ENCODE measurements at places on chromosomes 2 and 18.

DNA sequence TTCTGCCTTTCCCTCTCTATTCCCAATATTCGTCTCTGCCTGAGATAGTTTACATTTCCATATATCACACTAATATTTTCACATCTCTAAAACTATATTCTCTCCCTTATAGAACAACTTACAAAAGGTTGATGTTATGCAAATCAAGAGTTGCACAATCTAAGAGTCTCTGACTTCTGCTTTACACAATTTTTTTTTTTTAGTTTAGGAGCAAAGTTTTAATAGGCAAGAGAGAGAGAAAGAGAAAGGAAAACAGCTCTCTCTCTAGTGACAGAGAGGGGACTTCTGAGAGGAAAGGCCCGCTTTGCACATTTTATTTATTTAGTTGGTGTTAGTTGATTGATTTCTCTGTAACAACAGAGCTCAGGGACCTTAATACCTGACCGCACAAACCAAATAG, 380.2 kb downstream of the TXNL1 start:
- no peak for DNase-seq

DNA sequence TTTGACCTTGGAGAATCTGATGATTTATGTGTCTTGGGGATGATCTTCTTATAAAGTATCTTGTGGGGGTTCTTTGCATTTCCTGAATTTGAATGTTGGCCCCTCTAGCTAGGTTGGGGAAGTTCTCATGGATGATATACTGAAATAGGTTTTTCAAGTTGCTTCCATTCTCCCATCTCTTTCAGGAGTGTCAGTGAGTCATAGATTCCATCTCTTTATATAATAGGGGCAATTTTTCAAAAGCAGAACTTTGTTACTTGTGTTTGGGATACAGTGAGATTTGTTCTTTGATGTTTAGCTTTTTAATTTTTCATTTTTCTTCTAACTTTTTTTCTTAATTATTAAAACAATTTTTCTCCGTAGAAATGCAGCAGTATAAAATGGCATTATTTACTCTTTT, 19.4 kb downstream of the TMEM87B start:
- DNase-seq, result peak; percentile 22

- no peak for DNase-seq
Measured at GRCh38 chr2:204144492-204144891, 207.9 kb downstream of the ICOS start.

GRCh38 chr2:174634130-174635014, 36.8 kb upstream of the WIPF1 start:
- no peak for DNase-seq

DNA sequence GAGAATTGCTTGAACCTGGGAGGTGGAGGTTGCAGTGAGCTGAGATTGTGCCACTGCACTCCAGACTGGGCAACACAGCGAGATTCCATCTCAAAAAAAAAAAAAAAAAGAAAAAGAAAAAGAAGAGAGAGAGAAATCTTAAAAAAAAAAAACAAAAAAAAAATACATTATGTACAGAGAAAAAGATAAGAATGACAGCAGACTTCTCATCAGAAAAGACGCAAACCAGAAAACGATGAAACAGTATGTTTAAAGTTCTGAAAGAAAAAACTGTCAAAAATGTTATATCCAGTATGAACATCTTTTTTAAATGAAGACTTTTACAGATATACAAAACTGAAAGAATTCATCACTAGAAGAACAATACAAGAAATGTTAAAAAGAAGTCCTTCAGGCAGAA, 60.4 kb downstream of the LNPK start:
- no peak for DNase-seq

DNA sequence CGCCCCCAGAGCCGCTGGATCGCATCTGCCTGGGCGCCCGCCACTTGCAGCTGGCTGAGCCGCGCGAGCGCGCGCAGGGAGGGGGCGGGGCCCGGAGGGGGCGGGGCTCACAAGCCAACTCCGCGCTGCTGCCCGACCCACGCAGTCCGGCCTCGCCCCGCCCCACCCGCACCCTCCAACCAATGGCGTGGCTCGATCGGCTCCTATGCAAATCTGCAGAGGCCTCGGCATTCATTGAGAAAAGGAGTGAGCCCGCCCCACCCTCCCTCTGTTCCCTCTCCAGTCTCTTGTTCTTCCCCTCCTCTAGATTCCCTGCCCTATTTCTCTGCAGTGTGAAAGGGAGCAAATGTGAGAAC, at the start of gene ALK:
Gene ALK, minus strand, starts transcription at position 27 of the 356 bp plus-strand sequence. CDS start 927 bp downstream, outside the sequence.
- DNase-seq, result peak; percentile 86

DNA sequence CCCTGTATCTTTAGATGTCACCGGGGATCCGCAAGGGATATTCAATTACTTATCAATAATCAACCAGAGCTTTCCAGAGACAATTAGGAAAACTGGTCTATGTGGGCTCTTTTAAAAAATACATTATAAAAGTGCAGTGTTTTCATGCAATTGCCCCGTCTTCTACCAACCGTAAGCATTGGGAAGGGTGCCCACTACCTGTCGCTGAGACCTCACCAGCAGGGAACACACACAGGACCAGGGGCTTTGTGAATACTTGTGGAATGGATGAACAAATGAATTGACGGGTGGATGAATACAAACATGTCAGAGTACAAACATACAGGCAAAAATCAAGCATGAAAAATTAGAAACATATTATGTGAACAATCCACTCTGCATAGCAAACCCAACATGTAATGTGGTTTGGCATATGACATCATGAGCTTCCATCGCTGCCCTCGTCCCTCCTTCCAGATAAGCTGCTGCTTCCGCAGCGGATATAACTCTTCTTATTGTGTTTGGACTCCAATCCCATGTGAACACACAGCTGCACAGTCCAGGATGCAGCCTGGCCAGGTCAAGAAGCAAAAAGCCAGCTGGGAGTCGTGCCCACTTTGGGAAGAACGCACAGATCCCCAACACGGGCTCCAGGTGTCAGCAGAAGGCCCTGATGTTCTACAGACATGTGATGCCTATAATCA, 5.3 kb downstream of the FHL2 start:
- no peak for DNase-seq

DNA sequence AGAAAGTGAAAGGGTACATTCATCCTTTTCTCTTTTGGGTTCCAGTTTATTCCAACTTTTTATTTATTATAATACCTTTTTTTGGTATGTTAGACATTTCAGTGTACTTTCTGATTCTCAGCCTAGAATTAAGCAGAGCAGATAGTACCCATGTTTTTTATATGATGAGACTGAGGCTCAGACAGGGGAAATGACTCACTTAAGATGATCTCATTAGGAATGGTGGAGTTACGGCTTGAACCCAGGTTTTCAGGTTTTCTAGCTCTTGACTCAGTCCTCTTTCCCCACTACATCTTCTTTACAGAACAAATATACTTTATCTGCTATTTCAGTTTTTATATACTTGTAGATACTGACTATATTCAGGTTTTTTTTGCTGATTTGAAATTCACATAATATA, 51.7 kb upstream of the OTX1 start:
- peak; percentile 49 for DNase-seq

GRCh38 chr18:6633310-6633709, 96.2 kb upstream of the ARHGAP28 start:
- DNase-seq, result no peak

- DNase-seq, result no peak
Measured at GRCh38 chr18:9240270-9240669, 94.3 kb upstream of the TWSG1 start.

DNA sequence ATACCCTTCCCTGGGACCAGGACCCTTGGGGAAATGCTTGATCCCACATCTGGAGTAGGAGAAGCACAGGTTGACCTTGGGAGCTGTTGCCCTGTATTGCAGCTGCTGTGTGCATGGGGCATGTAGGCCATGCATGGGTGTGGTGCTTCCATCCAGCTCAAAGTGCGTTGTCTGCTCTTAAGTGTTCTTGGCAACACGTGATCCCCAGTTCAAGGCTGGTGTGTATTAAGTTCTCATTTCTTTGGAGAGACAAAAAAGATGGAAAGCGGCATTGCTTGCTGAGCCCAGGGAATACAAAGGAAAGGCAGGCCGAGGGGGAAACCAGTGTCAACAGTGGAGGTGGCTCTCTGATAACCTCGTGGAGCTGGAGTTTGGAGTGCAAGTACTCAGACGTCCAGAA, 110.7 kb downstream of the RTP5 start:
- no peak for DNase-seq

DNA sequence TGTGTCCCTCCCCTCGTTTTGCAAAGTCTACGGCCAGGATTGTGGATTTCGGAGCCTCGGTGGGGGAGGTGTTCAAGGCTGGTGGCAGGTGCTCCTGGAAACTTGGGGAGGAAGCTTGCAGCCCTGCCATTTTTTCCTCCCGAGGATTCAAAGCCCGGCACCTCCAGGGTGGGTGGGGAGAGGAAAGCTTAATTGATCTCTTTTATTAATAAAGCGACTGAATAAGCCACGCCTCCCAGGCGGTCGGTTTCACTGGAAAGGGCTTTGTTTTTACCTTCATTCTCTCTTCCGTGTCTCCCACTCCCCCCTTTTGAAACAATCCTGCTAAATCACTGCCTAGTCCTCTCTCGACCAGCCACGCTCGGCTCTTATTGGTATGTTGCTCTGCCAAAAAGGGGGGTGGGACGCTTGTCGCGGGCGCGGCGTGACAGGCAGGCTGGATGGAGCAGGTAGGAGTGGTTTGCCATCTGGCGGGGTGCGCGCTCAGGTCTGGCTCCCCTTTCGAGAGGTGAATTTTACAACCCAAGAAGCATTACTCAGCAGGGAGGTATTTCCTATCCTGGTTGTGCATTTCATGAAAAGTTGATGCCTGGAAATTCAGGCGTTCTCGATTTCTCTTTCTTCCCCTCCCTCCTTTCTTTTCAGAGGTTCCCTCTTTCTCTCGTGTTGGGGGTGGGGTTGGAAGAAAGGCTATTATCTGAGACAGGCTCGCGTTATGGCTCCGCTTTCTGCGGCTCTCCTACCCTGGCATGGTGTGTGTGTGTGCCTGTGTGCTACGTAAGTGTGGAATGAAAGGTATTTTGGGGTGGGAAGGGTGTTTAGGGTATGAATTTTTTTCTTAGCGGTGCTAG, 1.4 kb downstream of the NEDD4L start:
- DNase-seq, result peak; percentile 83

DNA sequence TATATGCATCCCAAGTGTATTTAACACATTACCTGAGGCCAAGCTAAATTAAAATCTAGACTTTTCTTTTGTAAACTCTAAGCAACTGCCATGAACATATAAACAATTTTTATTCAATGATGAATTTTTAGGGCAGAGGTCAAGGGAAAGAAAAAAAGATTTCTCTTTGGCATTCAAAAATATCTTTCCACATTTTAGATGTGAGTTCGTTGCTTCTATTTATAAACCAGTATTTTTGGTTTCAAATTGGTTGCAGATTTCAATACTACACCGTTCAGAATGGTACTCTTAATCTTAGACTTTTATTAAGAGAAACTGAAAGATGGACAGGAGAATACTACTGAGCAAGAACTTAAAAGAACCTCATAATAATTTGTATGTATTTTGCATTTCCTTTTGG, 293.6 kb upstream of the CCDC68 start:
- DNase-seq, result no peak

GRCh38 chr18:41569867-41570266, 385.2 kb upstream of the PIK3C3 start:
- no peak for DNase-seq

- no peak for DNase-seq
Measured at GRCh38 chr2:455015-455705, 167.3 kb upstream of the ALKAL2 start.

GRCh38 chr2:26384183-26384582, 17.5 kb upstream of the DRC1 start:
- DNase-seq, result no peak

GRCh38 chr2:195009202-195009601, 647.8 kb upstream of the SLC39A10 start:
- peak; percentile 37 for DNase-seq

DNA sequence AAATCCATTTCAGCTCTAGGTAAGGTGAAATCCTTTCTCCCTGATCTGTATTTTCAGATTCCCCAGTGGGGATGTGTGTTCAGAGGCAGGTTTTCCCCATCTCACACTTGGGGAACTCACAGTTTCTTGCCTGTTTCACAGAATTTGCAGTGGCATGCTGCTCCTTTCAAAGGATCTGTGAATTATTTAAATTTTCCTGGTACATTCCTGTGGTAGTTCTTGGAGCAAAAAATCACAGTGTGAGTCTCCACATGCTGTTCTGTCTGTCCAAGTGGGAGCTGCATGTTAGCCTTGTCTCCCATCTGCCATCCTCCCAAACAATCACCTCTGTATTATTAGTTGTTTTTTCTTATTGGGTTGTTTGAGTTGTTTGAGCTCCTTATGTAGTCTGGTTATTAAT, 372.9 kb downstream of the ARL6IP6 start:
- DNase-seq, result no peak

DNA sequence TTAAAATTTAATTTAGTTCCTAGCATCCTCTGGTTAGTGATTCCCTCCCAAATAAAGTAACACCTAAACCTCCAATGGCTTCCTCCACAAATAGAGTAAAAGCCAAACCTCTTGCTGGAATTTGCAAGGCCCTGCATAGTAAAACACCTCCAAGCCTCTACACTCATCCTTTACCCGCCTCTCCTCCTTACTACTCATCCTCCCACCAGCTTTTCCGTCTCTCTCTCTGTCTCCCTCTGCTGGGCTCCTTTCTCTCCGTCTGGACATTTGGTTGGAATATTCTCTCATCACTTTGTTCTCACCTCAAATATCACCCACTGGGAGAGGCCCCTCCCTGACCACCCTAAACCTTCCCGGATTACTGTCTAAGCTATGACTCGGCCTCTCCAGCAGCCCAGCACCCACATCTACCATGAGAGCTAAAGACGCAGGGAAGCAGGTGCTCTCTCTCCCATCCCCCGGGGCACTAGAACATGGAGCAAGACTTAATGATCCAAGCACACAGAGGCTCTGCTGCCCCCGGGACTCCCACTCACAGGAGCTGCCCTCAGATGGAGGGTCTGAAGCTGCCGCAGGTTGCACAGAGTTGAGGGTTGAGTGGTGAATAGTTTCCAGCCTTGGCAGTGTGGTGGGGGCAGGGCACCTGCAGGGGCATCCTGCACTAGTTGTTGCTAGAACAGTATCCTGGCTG, 167.2 kb downstream of the FBXO15 start:
- DNase-seq, result peak; percentile 50

- no peak for DNase-seq
Measured at GRCh38 chr18:37346048-37346447, 219.6 kb downstream of the CELF4 start.

GRCh38 chr2:180191432-180192124, 184.5 kb upstream of the CWC22 start:
- peak; percentile 7 for DNase-seq

GRCh38 chr18:63606526-63606925, 19.4 kb downstream of the SERPINB13 start:
- DNase-seq, result peak; percentile 27

DNA sequence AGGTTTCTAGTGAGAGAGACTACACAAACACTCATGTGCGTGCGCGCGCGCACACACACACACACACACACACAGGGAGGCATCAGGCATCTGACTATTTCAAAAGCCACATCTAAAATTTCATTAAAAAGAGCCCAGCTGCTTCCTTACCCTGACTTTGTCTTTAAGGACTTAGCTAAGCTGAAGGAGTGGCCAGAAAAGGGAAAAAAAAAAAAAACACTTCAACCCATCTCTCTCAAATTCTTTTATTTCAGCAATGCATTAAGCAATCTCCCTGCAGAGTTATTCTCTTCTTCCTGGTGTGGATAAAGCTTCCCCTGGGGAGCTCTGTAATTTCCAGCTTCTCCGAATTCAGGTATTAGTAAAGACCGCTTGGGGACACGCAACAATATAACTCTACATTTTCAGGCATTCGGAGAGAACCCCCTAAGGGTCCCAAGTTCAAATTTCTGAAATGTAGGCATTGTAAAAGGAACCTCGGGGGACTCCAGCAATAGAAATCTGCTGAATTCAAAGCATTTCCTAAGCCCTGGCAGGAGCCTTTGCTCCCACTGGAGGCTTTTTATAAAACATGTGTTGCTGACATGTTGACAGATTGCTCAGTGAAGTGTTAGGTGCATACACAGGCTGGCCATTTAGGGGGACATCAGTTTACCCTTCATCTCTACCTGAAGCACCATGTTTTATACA, 67.0 kb downstream of the ZNF521 start:
- no peak for DNase-seq

Data from M059J (cell line).